Stimulated activated CD8-positive, alpha-beta memory T cell treated with anti-CD3 and anti-CD28 coated beads, Interleukin-15, amount 100 ng/mL, for 24 hours (primary cell): ENCODE measurements at places on chromosomes 2 and 18.

DNA sequence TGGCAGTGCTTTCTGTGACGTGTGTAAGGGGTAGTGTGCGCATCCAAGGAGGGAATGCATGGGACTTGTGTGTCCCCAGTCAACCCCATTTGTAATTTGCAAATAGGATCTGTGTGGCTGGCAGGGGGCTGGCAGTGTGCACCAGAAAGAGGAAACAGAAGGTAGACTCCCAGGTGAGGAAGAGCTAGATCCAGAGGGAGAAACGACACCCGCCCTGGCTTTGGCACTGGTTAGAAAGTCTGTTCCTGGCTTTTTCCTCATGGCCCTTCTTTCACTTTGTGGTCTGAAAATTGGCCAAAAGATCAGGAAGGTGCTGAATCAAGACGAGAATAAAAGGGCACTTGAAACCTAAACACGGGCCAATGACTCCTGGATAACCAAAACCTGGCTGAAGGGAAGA lies 33.3 kb downstream of the PRKCE start:
- DNase-seq: no peak

DNA sequence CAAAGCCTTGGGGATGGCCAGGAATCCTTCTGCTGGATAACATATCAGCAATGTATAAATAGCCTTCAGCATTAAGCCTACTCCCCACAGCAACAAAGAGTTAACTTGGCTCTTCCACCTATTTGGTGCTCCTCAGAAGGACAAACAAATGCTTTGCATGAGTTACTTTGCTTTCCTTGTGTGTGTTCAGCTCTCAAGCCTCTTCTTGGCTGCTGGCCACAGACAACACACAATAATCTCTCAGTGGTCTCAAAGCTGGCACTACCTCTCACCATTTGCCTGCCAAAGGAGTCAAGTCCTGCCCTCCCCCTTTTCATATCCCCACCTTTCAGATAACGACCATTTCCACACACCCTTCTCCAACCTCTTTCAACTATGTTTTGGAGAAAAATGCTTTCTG lies 17.5 kb downstream of the FTCDNL1 start:
- no peak for DNase-seq

DNA sequence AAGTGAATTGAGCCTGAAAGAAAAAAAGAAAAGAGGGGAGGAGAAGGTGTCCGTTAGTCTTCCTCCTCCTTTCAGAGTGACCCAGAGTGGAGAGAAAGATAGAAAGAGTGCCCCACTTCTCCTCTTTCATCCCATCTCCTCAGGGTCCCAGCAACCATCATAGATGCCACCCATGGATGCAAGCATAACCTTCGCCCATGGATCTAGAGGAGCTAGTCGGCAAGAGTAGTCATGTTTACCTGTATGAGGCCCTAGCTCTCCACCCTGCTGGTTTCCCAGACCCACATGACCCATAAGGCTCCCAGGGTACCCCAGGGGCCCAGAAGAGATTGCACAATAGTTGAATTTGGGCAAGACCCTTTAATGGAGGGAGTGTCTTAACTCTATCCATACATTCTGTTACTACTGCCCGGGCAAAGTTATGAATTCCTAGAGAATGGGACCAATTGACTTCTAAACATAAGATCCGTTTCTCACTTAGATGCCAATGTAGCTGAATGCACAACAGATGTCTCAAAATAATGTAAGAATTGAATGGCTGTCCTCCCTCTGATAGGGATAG lies 56.1 kb upstream of the CDCA7 start:
- no peak for DNase-seq

GRCh38 chr2:205148755-205149154 lies 533.5 kb upstream of the NRP2 start:
- no peak for DNase-seq

DNA sequence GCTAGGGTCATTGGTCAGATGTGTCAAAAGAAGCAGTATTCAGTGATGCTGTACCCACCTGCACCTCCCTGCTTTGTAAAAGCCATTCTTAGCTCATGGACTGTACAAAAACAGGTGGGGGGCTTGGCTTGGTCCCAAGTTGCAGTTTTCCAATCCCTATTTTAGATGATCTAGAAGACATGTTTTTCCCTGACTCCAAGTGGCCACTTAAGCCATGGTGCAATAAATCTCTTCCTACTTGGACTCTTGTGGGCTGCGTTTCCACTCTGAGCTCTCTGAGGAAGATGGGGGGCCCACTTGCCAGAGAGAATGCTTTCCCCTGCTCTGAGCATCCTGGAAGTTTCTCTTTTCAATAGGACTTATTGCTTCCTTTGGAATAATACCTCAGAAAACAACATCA lies 57.0 kb upstream of the SPP2 start:
- no peak for DNase-seq

DNA sequence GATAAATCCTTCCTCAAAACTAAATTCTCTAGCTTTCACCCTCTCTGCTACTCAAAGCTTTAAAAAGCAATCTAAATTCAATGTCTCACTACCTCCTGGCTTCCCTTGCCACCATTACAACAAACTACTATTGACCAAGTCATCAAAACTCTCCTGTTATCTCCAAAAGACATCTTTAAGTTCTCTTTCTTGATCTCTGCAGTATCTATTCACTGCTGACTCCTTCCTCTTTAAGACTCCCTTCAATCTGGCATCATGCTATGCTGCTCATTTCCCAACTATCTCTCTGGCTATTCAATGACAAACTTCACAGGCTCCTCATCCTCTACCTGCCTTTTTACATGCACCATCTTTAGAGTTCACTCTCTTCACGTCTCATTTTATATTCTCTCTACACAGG lies 5.9 kb downstream of the PPP3R1 start:
- DNase-seq: no peak

GRCh38 chr18:57697426-57697825 lies 75.8 kb upstream of the NARS1 start:
- DNase-seq: no peak

DNA sequence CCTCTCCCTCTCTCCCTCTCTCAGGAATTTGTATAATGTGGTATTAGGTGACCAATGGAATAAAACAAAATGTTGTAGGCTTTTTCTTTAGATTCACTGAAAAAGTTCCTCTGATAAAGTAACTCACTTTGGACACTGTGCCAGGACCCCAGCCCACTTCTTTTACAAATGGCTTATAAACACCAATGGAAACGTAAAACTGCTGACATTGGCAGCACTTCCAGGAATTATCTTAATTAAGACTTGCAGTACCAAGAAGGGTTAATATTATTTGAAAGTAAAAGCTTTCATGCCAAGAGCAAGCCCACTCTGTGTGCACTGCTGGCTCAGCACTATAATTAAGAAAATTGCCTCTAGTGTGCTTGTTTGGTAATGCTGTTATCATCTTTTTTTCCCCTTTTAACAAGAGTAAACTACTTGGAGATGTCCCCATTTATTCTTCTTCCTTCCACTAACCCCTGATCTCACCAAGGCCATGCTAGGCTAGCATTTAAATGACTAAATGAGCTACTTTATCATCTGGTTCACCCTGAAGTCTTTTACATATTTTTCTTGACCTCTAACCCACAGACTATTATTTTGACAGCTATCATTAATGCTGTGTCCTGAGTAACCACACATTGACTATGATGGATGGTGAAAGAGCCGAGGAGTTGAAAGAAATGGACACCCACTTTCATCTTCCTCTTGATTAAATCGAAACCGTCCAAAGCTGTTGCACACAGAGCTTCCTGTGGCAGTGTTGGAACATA lies 232.2 kb upstream of the ETAA1 start:
- DNase-seq: no peak

DNA sequence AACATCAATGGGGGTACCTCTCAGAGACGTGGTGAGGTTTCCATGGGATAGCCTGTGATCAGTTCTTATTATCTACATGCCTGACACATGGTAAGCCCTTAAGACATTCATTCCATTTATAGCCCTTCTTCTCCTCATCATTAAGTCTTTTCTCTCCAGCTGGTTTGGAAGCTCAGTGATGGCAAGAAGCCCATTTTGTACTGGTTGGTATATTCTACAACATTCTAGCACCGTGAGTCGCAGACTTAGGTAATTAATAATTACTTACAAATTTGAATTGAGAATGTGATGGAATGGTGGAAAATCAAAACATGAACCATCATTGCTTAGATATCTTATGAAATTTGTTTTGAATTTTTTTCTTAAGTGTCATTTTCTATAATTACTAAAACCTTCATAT lies 472.6 kb downstream of the DLGAP1 start:
- DNase-seq: no peak

DNA sequence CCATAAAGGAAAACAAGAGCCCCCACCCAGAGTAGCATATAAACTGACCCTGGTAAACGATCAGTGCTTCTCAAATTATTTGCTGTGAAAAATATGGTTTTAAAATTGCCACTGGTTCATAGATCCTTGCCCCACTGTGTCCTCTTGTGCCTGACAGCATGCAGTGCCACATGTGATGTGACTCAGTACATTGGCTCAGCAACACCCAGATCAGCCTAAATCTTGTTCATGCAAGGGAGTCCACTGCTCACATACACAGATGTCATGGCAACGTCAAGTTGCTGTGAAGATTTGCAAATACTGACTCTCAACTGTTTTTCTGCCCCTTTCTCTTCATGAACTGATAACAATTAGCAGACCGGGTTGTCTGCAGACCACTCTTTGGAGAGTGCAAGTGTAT lies 91.0 kb downstream of the TMEM182 start:
- no peak for DNase-seq

DNA sequence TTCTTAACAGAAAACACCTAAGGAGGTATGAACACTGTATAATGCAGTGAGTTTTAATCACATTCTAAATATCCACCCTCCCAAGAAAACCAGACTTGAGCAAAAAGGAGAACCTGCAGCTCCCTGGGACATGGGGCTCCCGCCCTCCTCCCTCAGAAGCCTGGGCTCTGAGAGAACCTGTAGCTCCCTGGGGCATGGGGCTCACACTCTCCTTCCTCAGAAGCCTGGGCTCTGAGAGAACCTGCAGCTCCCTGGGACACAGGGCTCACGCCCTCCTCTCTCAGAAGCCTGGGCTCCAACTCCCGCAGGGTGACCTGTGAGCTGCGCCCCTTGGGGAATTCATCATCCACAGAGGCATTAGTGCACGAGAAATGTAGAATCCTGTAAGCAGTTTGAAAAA lies 222.9 kb downstream of the SNTG2 start:
- DNase-seq: no peak

GRCh38 chr2:233544200-233544610 lies 22.4 kb downstream of the USP40 start:
- DNase-seq: no peak

DNA sequence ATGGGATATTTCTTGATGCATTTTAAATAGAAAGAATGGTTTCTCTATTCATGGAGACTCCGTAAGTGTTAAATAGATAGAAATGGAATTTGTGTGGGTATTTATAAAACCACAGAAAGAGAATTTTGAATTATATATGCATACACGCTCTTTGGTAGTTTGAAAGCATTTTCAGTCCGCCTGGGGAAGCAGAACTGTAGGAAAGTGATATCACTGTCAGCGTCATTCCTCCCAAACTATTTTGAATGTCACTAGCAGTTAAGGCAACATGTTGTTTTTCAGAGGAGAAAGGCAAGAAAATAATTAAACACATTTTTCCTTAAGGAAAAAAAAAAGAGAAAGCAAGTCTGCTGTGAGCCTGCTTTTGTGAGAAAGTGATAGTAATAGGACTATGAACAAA lies 8.7 kb upstream of the ERMN start:
- DNase-seq: no peak

- DNase-seq: no peak
These were observed 161.3 kb upstream of the UBE2E3 start for GRCh38 chr2:180819106-180819505.

GRCh38 chr2:189709501-189710221 lies 35.2 kb downstream of the ANKAR start:
- DNase-seq: no peak

- DNase-seq: no peak
These were observed 339.4 kb downstream of the CMPK2 start for GRCh38 chr2:6526093-6526824.

DNA sequence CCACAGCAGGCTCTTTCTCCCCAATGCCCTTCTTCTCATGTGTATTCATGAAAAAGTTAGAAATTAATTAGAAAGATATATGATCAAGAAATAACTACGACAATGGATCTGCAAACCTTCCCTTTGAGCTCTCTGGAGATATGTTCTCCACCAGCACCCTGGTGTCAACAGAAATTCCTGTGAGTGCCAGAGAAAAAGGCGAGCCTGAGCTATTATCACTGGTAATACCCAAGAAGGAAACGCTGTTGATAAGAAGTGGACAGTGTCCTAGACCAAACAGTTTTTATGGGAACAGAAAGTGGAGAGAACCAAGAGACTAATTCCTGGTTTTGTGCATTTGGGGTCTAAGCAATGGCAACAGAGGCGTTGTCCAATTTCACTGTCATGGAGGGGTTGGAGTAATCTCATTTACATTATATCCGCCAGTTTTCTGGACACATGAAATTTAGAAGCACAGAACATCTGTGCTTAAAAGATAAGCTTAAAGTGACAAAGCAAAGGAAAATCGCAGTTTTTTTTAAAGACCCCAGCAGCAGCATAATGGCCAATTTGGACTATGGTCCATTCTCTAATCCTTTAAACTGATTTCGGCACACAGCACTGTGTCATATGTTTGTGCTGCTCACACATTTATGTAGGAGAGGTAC lies 47.2 kb upstream of the CDC42EP3 start:
- DNase-seq: no peak

GRCh38 chr2:95333888-95334338 lies 36.8 kb downstream of the KCNIP3 start:
- no peak for DNase-seq

DNA sequence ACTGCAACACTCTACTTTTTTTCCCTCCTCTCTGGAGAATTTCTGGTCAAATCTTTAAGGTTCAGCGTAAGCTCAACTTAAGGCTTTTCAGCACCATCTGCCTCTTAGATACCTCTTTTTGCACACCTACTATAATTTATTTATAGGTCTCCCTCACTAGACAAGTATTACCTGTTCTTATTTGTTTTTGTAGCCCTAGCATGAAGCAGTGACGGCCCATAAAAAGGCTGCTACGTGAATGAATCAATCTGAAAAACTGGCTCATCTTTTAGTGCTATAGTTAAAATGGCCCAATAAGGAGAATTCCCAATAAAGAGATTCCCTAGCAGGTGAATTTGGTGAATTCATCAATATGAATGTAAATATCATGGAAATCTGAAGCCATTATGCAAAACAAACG lies 6.5 kb downstream of the RNF149 start:
- no peak for DNase-seq

- DNase-seq: no peak
These were observed 88.0 kb downstream of the COMMD1 start for GRCh38 chr2:61993422-61994024.
